ENCODE measurements at places on chromosomes 13 and 19.

DNA sequence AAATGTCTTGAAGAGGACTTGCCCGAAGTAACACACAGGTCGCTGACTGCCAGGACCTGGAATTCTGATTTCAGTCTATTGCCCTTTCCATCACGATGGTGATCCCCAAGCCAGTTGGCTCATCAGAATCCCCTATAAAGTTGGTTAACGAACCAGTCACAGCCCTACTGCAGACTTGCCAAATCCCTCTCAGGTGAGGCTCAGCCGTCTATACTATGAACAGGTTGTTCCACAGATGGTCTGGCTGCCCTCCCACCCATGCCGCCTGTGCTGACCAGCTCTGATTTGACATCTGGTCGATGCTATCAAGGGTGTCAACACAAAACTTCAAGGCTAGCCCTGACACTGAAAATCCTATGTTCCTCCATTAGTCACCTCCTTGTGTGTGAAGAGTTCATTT is 90.0 kb downstream of the RNASEH2B start:
- no peak for DNase-seq

GRCh38 chr19:45767410-45767880 is 1.6 kb downstream of the SIX5 start:
- DNase-seq = no peak

- no peak for DNase-seq
Observed at GRCh38 chr13:23687614-23688013, 117.4 kb downstream of the TNFRSF19 start.

DNA sequence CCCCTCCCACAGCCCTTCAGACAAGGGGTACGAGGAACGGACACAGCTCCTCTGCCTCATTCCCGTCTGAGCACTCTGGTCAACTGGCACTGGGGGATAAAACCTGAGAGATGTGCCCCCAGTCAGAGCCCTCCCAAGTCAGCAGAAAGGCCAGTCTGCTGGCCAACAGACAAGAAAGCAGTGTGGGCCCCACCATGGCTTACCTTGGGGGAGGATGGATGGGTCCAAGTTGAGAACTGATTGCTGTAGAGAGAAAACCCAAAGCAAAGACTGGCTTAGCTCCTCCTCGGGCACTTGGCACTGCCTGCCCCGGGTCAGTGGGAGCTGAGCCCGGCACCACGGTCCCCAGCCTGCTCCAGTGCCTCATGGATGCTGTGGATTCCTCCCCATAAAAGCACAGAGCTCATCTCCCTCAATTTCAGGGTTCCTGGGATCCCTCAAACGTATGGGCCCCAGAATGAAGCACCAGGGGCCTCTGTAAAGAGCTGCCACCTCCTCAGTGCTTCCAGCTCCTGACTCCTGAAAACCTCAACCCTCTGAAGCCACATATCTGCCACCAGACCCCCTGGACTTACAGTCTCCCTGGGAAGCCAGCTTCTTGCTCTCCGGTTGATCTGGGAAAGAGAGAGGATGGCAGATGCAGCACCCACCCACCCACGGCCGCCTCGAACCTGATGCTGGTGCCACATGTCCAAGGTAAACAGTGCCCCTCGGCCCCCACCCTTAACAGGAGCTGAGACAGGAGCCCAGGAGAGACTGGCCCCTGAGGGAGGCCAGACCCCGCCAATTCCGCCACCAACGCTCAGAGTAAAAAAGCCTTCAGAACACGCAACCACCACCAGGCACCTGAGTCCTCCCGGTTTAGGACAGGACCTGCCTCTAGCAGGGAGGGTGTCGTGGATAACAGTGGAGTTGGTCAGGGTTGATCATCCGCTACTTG is 3.3 kb downstream of the KHSRP start:
- DNase-seq = no peak

DNA sequence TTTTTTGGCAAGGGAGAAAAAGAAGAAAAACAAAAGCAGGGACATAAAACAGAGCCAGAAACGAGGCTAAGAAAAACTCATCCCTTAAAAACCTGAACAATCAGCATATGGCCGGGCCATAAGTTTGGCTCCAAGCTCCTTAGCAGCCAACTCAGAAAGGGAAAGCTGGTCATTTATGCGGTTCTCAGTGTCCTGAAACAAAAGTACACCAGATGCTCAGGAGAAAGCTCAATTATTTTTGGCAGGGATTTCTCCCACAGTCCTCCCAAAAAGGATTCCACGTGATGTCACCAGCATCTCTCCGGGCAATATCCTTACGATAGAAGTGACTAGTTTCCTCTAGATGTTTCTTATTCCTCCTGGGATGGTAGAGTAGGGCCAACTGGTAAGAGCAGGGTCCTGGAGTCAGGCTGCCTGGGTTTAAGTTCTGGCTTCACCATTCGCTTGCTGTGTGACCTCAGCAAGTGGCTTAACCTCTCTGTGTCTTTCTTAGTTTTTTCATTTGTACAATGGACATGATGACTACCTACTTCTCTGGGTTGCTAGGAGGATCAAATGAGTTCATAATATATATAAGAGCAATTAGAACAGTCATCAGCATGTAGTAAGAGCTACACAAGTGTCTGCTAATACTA is 34.0 kb downstream of the PIN1 start:
- DNase-seq = no peak

DNA sequence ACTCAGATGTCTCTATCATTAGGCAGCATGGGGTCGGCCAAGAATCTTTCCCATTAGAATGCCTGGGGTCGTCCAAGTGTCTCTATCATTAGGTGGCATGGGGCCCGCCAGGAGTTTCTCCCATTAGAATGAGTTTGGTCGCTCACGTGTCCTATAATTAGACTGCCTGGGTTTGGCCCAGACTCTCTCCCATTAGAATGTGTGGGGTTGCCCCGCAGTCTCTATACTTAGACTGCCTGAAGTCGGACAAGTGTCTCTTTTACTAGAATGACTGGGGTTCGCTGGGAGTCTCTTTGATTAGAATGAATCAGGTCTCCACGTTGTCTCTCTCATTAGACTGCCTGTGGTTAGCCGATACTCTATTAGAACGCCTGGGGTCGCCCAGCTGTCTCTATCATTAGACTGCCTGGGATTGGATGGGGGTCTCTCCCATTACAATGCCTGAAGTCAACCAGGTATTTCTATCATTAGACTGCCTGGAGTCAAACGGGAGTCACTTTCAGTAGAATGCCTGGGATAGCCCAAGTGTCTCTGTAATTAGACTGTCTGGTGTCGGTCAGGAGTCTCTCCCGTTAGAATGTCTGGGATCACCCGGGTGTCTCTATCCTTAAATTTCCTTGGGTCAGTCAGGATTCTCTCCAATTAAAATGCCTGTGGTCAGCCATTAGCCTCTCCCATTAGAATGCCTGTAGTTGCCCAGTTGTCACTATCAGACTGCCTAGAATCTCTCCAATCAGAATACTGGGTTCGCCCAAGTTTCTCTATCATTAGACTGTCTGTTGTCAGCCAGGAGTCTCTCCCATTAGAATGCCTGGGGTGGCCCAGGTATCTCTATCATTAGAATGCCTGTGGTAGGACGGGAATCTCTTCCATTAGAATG is 1454.1 kb downstream of the UQCRFS1 start:
- DNase-seq = no peak

DNA sequence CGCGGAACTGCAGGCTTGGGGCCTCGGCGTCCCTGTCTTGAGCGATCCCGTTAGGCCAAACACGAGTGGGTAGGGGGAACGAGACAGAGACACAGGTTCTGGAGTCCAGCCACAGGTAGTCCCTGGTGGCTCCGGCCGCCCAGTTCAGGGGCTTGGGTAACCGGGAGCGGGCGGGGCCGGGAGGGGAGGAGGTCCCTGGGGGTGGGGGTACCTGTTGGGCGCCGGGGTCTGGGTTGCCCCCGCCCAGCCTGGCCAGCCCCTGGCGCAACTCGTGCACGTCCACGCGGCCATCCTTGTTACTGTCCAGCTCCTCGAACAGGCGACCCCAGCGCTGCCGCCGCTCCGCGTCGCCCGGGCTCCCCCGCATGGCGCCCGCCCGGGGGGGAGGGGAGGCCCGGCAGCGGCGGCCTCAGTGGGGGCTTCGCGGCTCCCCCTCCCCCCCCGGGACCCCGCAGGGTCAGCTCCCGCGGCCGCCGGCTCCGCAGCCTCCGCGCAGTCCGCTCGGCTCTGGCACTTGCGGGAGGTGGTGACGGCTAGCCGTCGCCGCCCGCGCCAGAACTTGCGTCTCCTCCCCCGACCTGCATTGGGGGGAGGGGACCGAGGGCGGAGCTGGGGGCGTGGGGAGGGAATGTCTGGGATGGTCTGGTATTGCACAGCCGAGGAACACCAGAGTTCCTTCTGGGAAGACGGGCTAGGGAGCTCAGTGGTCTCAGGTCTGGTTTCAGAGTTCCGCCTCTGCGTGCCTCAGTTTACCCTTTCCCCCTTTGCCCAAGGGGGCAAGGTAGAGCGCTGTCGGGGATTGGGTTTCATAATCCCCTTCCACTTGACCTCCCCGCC is at the start of gene SLC25A23:
TSS of gene SLC25A23 (minus strand) at position 531 of the 837 bp plus-strand sequence. CDS start at position 367, 164 bp downstream.
- DNase-seq = peak; percentile 57

DNA sequence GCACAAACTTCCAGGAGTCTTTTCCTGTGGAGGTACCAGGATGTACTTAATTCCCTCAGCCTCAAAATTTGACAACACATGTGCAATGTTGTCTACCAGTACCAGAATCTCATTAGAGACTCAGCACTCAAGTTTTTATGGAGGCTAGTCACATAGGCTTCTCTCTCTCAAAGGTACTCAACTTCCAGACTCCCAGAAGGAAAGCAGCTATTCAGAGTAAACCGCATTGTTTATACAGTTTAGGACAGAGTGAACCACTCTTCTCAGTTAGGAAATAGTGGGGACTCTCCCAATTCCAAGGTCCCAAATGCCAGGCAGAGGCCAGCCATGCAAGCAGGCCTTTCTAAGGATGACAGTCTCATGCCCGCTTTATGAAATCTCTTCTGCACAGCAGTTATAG is 8.5 kb upstream of the C1QTNF9B start:
- no peak for DNase-seq

- no peak for DNase-seq
Observed at GRCh38 chr13:45932676-45933075, 81.1 kb upstream of the SIAH3 start.

DNA sequence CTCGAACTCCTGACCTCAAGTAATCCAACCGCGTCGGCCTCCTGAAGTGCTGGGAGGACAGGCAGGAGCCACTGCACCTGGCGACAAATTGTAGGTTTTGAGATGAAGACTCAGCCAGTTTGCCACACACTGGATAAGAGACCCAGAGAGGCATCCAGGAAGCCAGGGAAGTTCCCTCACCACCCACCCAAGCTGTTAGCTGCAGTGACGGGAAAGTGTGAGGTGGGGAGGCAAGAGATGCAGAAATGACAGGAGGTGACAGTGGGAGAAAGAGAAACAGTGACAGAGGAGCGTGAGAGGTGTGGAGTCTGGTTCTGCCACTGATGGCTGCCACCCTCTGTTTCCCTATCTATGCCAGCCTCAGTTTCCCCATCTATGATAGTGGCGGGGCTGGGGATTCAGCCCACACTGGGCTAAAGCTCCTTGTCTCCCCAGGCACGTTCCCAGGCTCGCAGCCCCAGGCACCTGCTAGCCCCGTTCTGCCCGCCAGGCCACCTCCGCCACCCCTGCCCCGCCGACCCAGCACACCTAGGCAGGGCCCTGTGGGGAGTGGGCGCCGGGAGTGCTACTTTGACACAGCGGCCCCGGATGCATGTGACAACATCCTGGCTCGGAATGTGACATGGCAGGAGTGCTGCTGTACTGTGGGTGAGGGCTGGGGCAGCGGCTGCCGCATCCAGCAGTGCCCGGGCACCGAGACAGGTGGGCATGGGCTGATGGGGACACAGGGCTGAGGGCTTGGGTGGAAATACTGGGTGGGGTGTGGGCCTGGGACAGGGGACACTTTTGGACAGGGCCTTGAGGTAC is 21.0 kb downstream of the LTBP4 start:
- DNase-seq = no peak

GRCh38 chr19:11663181-11663591 is 65.9 kb downstream of the ZNF627 start:
- DNase-seq = no peak

- DNase-seq = no peak
Observed at GRCh38 chr13:64529874-64530485, 2700.2 kb downstream of the PCDH9 start.

- DNase-seq = no peak
Observed at GRCh38 chr13:111275995-111276618, 44.3 kb upstream of the TEX29 start.

GRCh38 chr13:39263033-39263432 is 224.8 kb downstream of the NHLRC3 start:
- DNase-seq = peak; percentile 22

DNA sequence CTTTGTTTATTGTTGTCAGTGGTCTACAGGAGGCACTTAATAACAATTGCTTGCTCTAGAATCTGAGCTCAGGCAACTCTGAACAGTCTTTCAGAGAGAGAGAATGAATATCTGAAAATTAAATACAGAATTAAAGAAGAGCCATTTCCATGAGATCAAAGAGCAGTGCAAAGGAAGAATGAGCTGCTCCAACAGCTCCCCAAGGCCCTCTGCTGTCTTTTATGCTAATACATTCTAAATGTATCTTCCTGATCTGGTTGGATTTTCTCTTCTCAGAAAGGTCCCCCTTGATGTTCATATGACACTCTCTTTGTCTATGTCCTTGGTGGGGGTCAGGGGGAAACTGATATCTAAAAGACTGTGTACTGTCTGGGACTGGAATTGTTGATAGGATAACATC is 1029.6 kb downstream of the PCDH9 start:
- DNase-seq = no peak

- no peak for DNase-seq
Observed at GRCh38 chr13:110799246-110800236, 86.0 kb downstream of the ING1 start.

GRCh38 chr13:73939603-73940002 is 194.6 kb downstream of the KLF12 start:
- no peak for DNase-seq

DNA sequence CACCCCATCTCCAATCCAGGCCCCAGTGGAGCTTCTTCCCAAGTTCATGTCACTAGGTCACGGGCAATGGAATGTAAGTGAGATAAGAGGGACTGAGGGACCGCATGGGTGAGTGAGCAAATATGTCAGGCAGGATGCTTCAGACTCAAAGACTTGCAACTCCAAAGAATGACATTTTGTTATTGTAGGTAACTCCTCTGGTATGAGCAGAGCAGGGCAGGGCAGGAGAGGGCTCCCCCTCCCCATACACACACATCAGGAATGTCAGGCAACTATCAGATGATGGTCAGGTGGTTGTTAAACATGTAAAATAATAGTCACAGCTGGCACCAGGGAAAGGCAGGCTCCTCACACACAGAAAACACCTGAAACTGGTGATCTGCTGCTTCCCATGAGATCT is 10.6 kb downstream of the ERVV-2 start:
- no peak for DNase-seq

GRCh38 chr13:26307701-26308100 is 53.8 kb downstream of the CDK8 start:
- no peak for DNase-seq

GRCh38 chr13:32024750-32025149 is 6.8 kb upstream of the FRY start:
- DNase-seq = no peak

GRCh38 chr13:110560601-110561343 is 750 bp downstream of the RAB20 start:
- peak; percentile 8 for DNase-seq

Data from T-helper 2 cell treated with Interferon-gamma antibody and Interleukin-4, amounts not matched to agents 5 μg/mL and 100 μg/mL, for 36 hours (primary cell).